Ecto neural progenitor cell (in vitro differentiated cells): ENCODE measurements at places on chromosomes 7 and 10.

GRCh38 chr7:99624484-99624883 is 7.7 kb downstream of the ZSCAN25 start:
- DNase-seq: peak; percentile 21

DNA sequence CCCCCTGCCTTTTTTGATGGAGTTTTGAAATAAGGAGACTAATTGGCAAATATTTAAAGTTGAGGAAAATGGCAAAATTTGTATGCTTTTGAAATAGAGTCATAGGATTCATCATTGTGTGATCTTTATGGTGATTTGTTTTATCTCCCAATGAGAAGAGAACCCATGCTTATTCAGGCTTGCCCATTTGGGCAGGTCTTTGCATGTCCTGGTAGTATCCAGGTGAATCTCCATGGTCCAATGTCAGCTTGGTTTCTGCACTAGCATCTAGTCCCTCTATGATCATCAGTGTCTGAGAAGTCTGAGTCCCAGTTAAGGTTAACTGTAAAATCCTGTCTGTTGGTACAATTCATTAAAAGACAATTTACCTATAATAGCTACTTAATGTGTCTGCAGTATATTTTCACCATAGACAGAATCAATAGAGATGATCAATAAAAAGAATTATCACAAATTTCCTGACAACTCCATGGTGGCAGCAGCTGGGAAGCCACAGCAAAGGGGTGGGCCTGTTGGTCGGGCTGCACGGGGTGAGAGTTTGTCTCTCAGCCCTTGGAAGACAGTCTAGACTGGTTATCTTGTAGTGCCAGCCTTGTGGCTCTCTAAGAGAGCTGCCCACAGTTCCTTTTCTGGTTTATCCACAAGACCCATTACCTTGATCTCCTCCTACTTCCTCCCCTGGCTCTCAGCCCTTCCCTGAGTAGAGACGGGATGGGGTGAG is 22.2 kb upstream of the BMPER start:
- no peak for DNase-seq

DNA sequence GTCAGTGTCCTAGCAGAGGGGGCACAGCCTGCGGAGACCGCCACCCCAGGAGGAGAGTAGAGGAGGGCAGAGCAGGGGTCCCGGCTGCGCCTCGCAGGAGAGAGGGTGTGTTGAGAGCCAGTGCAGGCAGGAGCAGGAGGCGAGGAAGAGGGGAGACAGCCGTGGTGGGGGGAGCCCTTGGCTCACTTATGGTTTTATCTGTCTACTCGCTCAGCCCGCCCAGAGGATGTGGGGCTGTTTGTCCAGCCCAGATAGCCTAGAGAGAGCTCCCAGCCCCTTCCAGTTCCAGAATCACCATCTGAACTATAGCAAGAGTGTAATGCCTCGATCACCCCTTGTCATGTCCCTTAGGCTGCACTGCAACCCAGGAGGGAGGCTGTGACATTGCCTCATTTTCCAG is 26.6 kb downstream of the SLC29A3 start:
- no peak for DNase-seq

DNA sequence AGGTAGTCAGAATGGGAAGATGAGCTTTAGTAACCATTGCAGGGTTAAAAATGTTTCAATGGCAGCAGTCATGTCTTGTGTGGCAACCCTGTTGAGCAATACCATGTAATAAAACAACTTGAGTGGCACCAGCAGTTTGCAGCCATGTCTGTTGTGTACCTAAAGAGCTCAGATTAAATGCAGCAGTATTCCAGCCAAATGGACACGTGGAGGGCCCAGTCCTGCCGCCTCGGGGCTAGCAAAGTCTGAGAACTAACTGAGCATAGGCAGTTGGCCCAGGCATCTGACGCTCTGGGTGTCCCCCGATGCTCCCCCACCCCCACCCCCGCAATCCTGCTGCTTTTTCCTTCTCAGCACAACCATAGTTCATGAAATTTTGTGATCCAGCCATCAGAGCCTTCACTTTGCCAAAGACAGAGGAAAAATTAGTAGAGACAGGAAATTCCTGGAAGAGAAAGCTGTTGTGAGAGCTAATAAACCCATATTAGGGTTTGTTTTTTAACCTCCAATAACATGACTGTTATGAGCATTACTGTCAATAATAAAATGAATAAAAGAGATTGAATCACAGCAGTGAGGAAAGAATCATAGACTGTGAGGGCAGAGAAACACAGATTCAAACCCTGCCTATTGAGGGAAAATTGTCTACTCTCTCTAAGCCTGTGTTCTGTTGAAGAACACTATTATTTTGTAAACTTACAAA is 220.6 kb upstream of the RHOBTB1 start:
- DNase-seq: no peak

GRCh38 chr7:602341-603141 is 82.9 kb upstream of the PDGFA start:
- DNase-seq: no peak

- no peak for DNase-seq
These were observed 155.6 kb upstream of the AGR3 start for GRCh38 chr7:17037356-17037755.

- DNase-seq: no peak
These were observed 57.6 kb downstream of the SNX13 start for GRCh38 chr7:17882685-17883084.

- no peak for DNase-seq
These were observed 21.5 kb upstream of the INSIG1 start for GRCh38 chr7:155276042-155276799.

GRCh38 chr10:70540089-70540788 is 61.7 kb downstream of the PALD1 start:
- DNase-seq: peak; percentile 70

GRCh38 chr7:71976645-71977044 is 435.5 kb downstream of the CALN1 start:
- no peak for DNase-seq

GRCh38 chr10:54904833-54905232 is 103.8 kb upstream of the PCDH15 start:
- DNase-seq: no peak

DNA sequence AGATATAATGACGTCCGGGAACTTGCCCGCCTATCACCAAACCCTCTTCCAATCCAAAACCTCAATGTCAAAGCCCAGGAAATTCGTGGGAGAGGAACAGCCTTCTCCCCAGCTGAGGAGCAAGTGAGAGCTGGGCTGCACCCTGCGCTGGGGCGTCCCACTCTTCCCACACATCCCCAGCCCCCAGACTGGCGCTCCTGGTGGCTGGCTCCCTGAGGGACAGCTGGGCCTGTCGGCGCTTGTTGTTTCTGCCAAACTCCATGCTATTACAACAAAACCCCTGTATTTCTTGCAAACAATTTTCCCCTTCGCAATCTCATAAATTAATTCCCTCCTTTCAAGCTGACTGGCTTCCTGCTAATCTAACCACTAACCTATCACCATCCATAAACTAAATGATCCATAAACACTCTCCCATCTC is 53.0 kb downstream of the GRID1 start:
- no peak for DNase-seq

DNA sequence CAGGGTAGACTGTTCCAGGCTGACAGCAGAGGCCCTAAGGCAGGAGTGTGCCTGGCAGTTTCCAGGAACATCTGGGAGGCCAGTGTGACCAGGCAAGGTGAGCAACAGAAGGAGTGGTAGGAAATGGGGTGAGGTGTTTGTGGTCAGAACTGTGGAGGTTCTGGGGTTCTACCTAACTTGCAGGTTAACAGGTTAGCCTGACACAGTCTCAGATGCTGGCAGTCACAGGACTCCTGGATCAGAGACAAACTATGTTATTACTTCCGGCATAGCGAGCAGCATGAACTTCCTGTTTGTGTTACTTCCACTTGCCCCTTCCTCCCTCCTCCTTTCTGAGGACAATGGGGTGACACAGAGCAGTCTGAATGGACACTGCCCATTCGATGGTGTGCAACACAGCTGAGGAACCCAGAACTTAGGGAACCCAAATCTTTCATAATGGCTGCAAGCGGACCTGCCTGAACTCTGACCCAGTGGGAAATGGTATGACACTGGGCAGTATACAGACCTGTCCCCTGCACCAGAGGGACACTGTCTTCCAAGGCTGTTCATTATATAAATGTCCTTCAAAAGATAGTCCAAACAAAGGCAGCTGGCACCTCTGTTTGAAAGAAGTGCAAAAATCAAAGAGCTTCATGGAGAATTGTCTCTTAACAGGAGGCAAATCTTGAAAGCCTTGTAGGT is 3.9 kb upstream of the SAR1A start:
- DNase-seq: no peak

- DNase-seq: no peak
These were observed 78.5 kb downstream of the RBM33 start for GRCh38 chr7:155722936-155723335.

DNA sequence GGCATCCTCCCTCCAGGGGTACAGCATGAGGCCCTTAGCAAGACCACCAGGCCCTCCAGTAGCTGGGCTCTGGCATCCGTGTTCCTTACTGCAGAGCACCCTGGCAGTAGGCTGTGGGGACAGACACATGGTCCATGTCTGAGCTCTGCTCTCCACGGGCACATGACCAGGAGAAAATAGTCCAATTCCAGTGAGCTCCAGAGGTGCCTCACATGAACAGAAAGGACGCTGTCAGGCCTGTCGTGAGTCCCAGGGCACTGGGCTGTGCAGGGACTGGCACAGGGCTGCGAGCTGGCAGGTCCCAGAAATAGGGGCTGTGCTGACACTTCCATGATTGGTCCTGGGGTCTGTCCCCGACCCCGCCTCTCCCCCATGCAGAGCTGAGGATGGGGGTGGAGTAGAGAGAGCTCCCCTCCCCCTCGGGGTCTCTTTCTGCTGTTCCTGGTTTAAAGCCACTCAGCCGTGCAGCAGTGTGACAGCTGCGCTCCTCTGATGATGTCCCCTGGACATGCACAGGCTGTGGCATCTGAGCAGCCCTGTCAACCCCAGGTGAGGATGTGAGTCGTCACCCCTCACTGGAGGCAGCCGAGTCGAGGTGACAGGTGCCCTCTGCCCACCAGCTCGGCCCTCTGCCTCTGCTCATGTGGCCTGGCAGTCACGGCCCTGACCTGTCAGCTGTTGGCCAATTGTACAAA is 25.2 kb upstream of the ZNF488 start:
- no peak for DNase-seq

DNA sequence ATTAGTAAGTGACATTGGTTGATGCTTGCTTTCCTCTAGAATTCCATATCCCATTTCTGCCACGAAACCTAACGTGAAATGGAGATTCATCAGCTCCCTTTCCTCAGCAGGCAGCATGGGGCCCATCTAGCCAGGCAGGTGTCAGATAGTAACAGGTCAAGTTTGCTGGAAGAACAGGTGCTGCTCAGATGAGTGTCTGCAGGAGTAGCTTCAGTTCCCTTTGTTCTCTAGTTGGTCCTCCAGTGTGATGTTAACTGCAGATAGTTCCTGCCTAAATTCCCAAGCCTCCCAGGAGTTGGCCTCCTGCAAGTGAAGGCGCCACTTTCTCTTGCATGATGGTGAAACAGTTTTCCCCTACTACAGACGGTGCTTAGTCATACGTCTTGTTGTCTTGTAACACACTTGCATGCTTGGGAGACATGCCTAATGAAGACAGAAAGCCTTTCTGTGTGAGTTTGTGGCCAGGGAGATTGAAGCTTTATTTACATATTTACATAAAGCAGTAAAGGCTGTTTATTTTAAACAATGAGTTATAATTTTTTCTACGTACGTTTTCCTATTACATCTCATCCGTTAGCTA is 175.4 kb downstream of the CHN2 start:
- no peak for DNase-seq

DNA sequence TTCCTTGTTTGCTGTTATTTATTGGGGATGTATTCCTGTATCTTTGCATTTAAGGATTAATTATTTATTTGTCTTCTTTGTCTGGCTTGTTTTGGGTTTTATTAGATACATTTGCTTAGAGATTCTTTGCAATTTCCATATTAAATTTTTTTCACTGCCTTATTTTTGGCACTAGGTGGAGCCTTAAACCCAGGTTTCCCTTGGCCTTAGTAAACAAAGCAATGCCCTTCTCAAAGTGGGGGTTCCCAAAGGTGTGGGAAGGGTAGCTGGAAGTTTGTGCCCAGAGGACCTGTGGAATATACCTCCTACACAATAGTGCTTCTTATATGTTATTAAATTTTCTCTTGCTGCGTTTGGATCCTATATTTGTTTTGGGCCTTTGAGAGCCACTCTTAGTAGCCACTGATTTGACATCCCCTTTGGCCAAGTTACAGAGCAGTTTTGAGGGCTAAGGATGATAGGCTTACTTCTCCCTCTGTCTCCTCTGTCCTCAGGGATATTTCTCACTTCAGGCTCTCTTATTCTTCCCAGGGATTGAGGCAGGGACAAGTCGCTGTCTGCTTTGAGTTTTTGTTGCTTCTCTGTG is 162.3 kb downstream of the ITGB1 start:
- no peak for DNase-seq

DNA sequence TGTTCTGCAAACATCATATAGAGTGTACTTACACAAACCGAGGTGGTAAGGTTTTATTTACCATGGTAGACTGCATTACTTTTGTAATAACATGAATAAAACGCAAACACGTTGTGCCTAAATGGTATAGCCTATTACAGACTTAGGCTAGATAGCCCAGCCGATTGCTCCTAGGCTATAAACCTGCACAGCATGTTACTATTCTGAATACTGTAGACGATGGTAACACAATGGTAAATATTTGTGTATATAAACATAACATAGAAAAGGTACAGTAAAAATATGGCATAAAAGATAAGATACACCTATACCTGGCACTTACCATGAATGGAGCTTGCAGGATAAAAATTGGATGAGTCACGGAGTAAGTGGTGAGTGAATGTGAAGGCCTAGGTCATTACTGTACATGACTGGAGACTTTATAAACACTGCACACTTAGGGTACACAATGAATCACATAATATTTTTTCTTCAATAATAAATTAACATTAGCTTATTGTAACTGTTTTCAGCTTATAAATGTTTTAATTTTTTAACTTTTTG is 16.3 kb downstream of the AKR1D1 start:
- no peak for DNase-seq

GRCh38 chr10:60916025-60916424 is 28.0 kb downstream of the RHOBTB1 start:
- DNase-seq: no peak

GRCh38 chr7:79130715-79131114 is 322.8 kb downstream of the MAGI2 start:
- DNase-seq: no peak

- DNase-seq: no peak
These were observed 374.4 kb downstream of the PAXIP1 start for GRCh38 chr7:154628556-154628955.

DNA sequence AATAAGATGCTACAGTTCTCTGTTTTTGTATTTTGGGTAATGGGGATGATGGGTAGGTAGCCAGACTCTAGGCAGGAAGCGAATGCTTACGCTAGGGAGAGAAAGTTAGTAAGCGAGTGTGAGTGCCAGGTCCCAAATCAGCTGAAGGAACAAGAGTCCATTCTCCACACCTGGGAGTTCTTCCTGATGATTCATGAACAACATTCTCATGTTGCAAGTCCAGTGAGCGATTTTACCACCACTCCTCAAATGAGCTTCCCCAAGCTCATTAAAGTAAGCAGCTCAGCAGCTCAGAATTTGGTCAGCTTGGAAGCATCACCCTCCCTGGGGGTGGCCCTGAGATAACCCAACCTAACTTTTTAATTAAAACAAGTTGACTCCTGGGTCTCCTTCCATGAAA is 27.3 kb downstream of the SH3PXD2A start:
- DNase-seq: no peak

- peak; percentile 66 for DNase-seq
These were observed 22.8 kb downstream of the GLI3 start for GRCh38 chr7:42214060-42214679.
